ENCODE measurements at places on chromosomes 4 and X.

DNA sequence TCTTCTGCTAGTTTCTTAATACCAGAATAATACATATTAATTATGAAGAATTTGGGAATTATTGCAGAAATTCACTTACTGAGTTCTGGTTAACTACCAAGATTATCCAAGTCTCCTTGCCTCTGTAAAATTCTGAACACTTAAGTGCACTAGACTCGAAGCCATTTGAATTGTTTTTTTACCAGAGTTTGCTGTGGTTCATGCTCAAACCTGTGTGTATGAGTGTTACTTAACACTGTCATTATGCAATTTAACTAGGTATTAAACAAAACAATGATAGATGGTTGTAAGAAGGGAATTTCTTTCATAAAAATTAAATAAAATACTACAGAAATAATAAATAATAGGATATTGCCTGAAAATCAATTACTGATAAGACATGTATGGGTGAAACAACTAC lies 145.6 kb upstream of the FAT4 start:
- DNase-seq: no peak

GRCh38 chrX:12469296-12469695 lies 321.9 kb upstream of the PRPS2 start:
- DNase-seq: no peak

DNA sequence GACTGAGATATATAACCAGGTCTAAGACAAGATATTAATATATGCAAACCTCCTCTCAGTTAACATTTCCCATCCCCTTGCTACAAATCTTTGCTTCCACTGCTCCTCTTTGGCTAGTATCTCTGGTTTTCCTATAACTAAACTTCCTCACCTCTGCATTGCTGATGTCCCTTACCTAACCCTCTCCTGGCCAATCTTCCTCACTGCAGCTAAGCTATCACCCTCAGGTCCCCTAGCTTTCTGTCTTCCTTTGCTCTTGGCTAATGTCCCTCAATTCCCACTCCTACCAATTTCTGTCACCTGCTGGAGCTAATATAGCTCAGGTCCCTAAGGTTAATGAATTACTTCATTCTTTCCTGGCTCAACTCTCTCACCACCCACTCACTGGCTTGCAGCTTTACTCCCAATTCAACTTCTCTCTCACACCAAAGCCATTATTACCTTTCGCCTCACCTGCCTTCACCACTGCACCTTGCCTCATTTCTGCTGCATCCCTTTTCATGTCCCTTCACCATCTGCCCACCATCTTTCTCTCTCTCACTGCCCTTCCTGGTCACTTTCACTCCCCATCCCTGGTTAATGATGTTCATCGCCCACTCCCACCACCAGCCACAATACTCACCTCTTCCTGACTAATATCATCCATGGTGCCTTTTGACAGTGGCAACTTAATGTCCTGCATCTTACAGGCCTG lies 26.7 kb downstream of the SMC1A start:
- DNase-seq: no peak

DNA sequence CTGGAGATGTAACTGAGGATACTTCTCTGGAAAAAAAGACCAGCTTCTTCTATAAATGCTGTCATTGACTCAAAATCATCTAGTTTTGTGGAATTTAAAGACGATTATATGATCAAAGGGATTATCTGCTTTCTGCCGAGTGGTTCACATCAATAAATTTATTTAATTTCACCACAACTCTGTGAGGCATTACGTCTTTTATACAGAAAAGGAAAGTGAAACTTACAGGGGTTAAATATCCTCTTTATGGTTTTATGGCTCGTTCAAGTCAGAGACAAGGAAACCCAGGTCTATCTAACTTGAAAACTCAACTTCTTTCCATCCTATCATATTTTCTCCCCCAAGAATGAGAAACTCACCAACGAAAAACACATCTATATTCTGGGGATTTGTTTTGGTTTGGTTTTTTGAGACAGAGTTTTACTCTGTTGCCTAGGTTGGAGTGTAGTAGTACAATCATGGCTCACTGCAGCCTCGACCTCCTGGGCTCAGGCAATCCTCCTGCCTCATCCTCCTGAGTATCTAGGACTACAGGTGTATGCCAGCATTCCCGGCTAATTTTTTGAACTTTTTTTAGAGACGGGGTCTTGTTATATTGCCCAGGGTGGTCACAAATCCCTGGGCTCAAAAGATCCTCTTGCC lies 377.9 kb upstream of the EMCN start:
- no peak for DNase-seq

GRCh38 chrX:47264483-47265173 lies 31.8 kb downstream of the USP11 start:
- DNase-seq: no peak

DNA sequence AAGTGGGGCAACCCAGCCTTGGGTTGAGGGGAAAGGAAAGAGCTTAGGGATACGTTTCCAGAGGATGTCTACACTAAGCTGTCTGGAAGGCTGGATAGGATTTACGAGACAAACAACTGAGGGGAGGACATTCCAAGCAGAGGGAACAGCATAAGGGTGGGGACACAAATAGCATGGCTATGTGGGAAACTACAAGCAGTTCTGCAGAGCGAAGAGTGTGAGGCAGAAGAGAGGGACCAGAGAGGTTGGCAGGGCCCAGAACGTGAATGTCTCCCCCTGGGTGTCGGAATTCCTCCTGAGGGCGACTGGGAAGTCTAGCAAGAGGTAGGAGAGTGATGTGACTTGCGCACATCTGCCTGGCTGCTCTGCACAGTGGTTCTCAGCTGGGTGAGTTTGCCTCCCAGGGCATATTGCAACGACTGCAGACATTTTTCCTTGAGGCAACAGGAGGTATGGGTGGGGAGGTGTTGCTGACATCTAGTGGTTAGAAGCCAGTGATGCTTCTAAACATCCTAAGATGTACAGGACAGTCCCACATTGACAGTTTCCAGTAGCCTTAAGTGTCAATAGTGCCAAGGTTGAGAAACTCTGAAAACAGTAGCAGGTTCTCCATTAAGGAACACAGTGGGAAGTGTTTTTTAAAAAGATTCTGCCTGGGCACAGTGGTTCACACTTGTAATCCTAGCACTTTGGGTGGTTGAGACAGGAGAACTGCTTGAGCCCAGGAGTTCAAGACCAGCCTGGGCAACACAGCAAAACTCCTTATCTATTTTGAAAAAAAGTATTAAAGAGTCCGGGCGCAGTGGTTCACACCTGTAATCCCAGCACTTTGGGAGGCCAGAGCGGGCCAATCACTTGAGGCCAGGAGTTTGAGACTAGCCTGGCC lies 9.2 kb downstream of the NDUFA1 start:
- peak; percentile 44 for DNase-seq
